ENCODE measurements at places on chromosomes 6 and 20.
A peak's percentile ranks its signal among the peaks of the same experiment; 100 is the strongest.

DNA sequence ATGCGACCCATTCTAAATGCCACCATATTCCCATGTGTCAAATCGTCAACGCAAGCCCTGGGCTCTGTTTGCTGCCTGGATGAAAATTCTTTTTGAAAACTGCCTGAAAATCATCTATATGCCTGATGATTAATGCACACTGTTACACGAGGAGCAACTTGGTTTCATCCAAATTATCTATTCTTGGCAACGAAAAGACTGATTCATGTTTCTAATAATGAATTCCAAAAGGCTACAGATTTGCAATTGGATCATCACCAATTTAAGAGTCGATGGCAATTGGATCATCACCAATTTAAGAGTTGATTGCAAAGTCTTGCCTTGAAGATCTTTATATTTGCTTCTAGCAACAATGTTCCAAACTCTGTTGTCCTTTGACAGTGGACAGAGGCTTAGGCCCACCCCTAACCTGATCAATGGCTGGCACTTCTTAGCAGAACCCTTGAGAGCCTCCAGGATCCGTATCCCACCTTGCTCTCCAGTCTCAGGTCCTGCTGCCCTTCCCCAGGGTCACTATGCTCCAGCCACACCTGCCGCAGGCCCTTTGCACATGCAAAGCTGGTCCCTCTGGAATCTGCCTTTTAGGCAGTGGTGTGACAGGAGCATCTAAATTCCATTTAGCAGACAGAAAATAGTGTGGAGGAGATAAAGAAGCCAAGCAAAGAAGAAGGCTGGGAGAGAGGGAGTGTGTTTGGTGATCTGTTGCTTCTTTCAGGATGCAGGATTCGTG is 460.9 kb upstream of the SULF2 start:
- no peak for DNase-seq

DNA sequence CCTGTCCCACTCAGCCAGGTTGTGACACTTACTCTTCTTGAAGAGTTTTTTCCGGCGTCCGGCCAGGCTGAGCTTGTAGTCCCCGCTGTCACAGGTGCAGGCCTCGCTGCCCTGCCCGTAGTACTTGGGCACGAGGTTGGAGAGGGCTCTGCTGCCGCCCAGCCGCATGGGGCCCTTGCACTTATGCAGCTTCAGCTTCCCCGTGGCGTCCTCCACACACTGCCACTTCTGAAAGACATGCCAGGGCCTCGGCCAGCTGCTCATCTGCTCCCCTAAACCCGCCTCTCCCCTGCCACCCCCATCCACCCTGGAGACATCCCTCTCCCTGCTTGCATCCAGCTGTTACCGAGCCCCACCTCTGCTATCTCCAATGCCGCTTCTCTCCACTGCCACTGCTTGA is 113.1 kb downstream of the SULF2 start:
- peak; percentile 21 for DNase-seq

GRCh38 chr6:17417817-17418216 is 24.4 kb downstream of the CAP2 start:
- no peak for DNase-seq

- no peak for DNase-seq
Observed at GRCh38 chr6:163872335-163872734, 457.8 kb downstream of the QKI start.

DNA sequence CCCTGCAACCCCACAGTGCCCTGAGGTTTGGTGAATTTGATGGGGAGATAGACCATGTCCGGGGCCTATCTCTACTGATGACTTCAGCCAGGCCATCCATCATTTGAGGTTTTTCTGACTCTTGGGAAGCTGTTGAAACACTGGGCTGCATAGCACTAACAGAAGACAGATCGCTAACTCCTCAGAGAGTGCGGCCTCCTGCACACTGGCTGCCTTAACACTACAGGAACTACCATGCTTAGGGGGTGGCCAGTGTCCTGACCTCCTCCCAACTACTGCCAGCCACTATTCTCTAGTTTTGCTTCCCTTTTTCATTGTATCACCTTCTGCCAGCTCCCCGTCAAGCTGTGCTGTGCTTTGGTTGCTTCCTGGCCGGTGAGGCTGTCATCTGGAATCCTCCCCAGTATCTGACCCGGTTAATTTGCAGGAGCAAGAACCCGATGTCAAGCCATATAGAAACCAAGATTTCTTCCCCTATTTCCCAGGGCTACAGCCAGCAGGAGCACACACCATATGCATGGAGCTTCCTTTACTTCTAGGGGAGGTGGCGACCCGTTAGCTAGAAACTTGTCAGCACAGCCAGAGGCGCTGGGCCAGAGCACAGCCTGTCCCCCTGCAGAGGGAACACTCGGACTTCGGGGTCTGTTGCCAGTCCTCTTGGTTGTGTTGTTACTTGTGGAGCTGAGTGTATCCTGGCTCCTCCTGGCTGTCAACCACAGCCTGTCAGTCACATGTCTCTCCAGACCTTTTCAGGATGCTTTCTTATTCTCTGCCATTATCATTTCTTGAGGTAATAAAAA is 57.3 kb upstream of the TRAF3IP2 start:
- no peak for DNase-seq

GRCh38 chr6:52376763-52377162 is 14.8 kb downstream of the PAQR8 start:
- no peak for DNase-seq

GRCh38 chr6:79813143-79813850 is 134.1 kb downstream of the ELOVL4 start:
- no peak for DNase-seq
